ENCODE measurements at places on chromosomes 7 and 10.

DNA sequence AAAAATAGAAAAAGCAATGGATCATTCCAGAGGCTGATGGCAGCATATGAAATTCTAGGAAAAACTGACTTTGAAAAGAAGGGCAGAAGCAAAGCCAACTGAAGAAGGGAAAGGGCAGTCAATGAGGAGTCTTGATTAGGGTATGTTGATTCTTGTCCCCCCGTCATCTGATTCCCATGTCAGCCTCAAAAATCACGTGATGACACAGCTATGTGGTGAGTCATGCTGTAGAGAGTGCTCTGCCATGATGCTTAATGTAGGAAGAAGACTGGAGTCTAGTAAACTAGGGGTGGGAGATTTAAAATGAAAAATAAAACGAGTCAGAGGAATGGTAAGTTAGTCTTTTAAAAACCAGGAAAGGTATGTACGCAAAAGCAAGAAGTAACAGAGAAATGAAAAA lies 3.9 kb upstream of the POU6F2 start:
- DNase-seq = no peak

DNA sequence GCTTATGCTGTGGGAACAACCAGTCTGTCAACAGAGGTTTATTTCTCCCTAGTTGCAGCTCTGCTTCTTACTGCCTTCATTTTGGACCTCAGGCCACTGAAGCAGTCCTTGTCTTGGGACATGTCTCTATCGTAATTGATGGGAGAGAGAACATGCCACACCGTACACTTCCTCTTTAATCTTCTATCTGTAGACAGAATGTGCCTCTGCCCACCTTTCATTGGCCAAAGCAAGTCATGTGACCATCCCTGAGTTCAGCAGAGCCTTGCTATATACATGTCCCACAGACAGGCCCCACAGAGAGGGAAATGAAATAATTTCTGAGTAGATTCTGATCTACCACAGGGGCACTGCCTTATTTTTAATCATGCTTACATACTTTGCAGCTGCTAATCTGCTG lies 98.0 kb downstream of the KCND2 start:
- peak; percentile 20 for DNase-seq

- peak; percentile 49 for DNase-seq
Observed at GRCh38 chr10:33509231-33509831, 174.9 kb upstream of the NRP1 start.

GRCh38 chr10:6781133-6781770 lies 201.2 kb upstream of the PRKCQ start:
- no peak for DNase-seq

DNA sequence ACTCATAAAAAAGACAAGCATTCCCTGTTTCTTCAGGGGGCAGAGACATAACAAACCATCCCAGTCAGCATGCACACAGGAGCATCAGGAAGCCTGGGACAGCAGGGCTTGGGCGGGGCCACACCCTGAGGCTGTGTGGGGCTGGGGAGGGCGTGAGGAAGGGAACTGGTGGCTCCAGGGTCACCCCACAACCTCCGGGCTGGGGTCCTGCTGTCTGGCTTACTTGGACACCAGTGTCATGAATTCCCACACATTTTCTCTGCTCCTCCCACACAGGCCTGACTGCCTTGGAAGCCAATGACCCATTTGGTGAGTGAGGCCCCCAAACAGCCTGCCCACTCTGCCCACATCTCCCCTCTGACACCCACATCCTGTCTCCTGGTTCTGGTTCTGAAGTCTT lies 2.8 kb downstream of the FXYD4 start:
- no peak for DNase-seq
